ENCODE measurements at places on chromosomes 3 and 15.

GRCh38 chr3:14871456-14872200 lies 52.9 kb downstream of the FGD5 start:
- DNase-seq = no peak

DNA sequence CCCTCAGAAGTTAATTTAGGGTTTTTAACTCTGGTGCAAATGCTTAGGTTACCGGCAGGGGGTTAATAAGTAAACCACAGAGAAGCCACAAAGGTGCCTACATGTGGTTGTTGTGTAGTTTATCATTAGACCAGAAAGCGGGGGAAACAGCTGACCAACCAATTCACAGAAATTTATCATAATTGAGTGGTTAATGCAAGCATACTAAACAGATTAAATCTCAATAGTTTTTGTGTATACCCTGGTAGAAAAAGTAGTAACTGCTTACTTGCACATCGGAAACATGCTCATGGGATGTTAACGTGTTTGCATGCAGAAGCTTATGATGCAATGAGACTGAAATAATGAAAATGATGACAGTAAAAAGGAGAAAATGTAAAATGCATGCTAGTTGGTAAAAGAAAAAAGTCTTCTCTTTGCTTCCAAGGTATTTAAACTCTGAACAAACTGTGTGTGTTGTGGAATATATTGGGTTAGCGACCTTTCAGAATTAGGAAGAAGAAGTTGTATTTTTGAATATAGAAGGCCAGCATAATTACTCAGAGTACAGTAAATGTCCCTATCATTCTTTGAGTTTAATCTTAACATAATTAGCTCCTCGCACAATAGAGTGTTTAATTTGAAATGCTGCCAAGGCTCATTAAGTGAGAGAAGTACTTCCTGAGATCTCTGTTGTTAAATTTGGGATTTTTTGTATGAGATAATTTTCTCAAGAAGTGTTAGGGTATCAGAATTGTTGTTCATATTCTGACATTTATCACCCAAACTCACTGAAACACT lies 316.2 kb downstream of the PTPRG start:
- no peak for DNase-seq

DNA sequence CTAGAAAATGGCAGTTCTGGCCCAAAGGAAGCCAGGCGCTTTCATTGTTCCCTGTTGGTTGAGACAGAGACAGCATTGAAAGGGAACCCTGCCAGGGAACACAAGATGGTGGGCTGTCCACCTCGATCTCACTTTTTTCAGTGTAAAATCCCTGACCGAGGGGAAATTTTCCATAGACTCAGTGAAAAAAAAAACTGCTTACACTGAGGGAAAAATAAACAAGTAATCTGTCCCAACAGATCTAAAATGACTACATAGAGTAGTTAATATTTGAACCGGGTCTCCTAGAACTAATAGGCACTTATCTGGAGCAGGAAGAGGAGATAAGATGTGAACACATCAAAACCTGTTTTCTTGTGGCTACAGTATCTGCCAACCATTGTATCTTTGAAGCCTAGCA lies 763.4 kb upstream of the GOLIM4 start:
- no peak for DNase-seq

- no peak for DNase-seq
Observed at GRCh38 chr3:111130827-111131226, 59.2 kb downstream of the NECTIN3 start.

- no peak for DNase-seq
Observed at GRCh38 chr3:193906849-193907410, 229.0 kb upstream of the HES1 start.
